Naive thymus-derived CD4-positive, alpha-beta T cell (primary cell): ENCODE measurements at places on chromosomes 2 and 18. TPM values are rescaled to one million over a fixed set of nuclear protein-coding genes. Genes with fewer than 3 reads are reported as not detected.

DNA sequence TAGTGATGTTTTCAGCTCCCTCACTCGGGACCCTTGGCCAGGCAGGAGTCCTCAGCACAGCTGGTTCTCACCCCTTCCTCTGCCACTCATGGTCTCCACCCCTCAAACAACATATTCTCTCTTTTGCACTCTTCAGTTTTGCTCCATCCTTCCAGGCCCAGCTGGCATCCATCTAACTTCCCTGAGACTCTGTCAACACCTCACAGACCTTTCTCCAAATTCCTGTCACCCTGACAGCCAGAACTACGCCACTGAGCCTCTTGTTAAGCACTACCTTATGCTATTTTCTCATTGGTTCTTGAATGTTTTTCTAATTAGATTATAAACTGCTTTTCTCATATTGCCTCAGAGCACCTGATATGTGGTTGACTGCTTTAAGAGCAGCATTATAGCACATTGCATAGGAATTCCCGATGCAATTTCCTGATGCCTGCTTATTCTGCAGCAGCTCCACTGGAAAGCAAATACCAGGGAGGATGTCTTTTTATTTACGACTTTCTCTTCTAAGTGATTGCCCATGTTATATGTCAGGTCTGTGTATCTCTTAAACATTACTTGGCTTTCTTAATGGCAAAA is 12.4 kb upstream of the INO80C start:
- no peak for DNase-seq

GRCh38 chr2:135555311-135555710 is 24.0 kb downstream of the R3HDM1 start:
- no peak for DNase-seq

DNA sequence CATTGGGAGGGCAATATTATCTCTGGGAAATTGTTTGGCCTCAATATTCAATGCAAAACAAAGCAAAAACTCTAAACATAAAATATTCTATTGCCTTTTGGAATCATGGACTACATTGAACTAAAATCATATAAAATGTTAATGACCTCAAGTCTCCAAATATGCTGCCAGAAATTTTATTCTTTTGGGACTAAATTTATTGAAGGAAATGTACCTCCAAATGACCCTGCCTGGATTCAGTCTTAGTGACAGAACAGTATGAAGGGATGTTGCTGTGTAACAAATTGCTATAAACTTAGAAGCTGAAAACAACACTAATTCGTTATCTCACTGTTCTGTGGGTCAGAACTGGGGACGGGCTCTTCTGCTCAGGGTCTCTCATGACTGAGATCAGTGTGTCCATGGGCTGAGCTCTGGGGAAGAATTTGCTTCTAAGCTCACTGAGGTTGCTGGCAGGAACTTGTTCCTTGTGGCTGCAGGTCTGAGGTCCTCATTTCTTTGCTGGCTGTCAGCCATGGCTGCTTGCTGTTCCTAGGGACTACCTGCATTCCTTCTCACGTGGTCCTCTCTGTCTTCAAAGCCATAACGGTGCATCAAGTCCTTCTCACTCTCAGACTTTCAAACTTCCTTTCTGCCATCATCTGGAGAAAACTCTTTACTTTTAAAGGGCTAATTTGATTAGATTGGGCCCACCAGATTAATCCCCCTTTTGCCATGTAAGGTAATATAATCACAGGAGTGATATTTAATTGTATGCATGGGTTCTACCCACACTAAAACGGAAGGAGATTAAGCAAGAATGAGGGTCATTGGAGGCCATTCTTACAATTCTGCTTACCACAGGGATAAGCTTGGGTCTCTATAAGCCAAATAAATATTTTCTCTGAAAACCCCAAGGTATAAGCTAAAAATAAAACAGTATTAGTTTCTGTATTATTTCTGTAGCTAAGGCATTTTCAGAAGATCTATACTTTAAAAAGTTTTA is 149.0 kb downstream of the ADCYAP1 start:
- DNase-seq = no peak

- no peak for DNase-seq
Measured at GRCh38 chr18:36314098-36314497, 16.6 kb downstream of the FHOD3 start.

GRCh38 chr18:62768558-62768943 is 53.2 kb downstream of the PHLPP1 start:
- no peak for DNase-seq

- no peak for DNase-seq
Measured at GRCh38 chr2:231241755-231242507, 43.5 kb downstream of the ARMC9 start.

DNA sequence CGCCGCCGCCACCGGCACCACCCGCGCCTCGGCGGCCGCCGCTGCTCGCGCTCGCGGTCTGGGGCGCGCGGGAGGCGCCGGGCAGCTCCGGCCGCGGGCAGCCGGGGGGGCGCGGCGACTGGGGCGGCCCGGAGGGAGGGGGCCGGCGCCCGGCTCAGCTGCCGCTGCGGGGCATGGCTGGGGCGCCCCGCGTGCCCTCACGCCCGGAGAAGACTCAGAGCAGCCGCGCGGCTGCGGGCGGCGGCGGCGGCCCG is 295 bp downstream of the GAREM1 start:
- DNase-seq = no peak

GRCh38 chr2:29213888-29214291 is 98.7 kb downstream of the CLIP4 start:
- DNase-seq = no peak

GRCh38 chr2:216653093-216653799 is 20.0 kb downstream of the IGFBP2 start:
- no peak for DNase-seq

Gene ABHD3
- polyA plus RNA-seq = 22.8 TPM

Gene LYPD1
- polyA plus RNA-seq = not detected

Gene PLEK
- polyA plus RNA-seq = 0.79 TPM

Gene FBLN7
- 21.0 TPM for polyA plus RNA-seq

Gene GYPC
- polyA plus RNA-seq = 249 TPM

Gene MAL
- polyA plus RNA-seq = 408 TPM

Gene ARL5A
- 52.4 TPM for polyA plus RNA-seq

Gene LINC00305
- polyA plus RNA-seq = not detected
